CD4-positive, alpha-beta T cell treated with Interleukin-4 for 4 hours (primary cell): ENCODE measurements at places on chromosomes 1 and 21.

DNA sequence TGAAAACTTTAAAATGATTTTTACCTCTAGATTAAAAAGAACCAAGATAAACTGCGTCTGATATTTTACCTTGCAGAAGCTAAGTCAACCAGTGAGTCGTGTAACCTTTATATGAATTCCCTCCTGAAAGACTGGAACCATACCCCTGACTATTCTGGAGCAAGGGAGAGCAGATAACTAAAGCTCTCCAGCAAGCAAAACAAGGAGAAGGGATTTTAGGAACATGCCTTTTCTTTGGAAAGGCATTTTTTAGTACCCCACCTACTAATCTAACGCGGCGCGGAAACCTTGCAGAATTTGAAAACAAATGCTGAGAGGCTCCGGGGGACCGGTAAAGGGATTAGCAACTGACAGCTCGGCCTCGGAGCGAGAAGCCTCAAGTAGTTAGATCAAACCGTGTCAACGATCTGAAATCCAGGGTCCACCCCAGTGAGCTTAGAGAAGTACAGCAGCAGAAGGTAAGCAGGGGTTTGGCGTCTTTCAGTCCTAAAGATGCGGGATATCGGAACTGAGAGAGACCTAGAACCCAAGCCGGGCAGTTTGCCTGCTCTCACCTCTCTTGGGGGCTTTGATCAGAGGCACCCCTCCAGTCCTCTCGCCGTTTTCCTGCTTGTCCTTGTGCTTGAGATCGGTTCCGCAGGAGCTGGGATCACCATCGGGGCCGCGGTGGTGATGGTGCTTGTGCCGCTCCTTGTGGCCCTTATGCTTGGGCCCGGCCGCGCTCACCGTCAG is 954 bp downstream of the RSBN1 start:
- DNase-seq, result peak; percentile 13

DNA sequence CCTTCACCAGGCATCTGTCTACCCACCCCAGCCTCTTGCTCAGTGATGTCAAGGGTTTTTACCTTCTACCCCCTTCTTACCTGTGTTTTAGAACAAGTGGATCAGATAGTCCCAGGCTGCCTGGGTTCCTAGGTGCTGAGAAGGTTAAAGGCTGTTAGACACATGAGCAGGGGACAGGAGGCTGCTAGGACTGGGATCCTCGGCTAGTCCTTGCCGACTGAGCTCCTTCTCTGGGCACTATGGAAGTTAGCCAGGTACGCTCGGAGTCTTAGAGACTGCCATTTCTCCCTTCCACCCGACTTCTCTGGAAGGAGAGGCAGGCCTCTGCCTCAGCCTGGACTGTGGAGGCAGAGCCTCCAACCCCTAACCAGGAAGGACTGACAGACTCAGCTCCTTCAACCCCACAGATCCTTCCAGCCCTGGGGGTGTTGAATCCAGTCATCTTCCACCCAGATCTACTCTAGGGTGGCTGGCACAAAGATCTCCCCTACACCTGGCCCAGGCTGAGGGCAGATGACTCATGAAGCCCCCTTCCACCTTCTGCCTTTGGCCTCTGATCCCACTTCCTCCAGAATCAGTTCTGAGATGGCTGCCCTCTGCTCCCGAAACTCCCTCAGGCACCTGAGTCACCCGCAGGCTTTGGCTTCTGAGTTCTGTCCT is at the start of gene DYNLT4:
Gene DYNLT4, minus strand, starts transcription at position 648 of the 660 bp plus-strand sequence. CDS start 683 bp downstream, outside the sequence.
- no peak for DNase-seq

GRCh38 chr1:229087339-229087738 is 183.6 kb upstream of the RAB4A start:
- DNase-seq, result no peak

GRCh38 chr1:154419620-154420571 is 14.8 kb downstream of the IL6R start:
- peak; percentile 69 for DNase-seq

DNA sequence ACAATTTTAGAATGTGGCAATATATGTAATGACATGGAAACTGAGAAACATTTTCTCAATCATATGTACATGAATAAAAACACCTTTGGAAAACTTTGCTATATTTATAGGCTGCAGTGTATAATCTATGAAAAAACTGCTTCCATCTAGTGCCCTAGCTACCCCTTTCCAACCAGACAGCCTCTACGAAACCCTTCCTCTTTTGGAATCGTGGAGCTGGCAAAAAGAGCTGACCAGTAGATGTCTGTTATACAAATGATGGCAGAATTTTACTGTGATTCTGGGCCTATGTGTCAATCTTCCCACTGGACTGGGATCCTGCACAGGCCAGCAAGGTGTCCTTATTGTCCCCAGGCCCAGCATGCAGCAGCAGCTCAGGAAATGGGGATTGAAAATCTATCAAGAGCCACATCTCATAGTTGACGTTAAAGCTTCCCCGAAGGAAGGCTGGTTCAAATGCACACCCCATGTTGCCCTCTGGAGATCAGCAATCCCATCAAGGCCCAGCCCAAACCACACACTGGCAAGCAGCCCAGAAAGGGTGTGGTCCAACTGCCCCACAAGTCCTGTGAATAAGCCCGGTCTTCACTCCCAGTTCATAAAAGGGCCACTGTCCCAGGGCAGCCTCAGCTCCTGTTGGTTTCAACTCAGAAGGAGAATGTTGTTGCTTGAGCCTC is 8.8 kb upstream of the FAM20B start:
- DNase-seq, result no peak

GRCh38 chr1:204081791-204082513 is 9.0 kb downstream of the SOX13 start:
- DNase-seq, result no peak

GRCh38 chr1:213687832-213688231 is 299.9 kb upstream of the PROX1 start:
- no peak for DNase-seq

- no peak for DNase-seq
Measured at GRCh38 chr1:16130827-16131226, 25.0 kb downstream of the EPHA2 start.

DNA sequence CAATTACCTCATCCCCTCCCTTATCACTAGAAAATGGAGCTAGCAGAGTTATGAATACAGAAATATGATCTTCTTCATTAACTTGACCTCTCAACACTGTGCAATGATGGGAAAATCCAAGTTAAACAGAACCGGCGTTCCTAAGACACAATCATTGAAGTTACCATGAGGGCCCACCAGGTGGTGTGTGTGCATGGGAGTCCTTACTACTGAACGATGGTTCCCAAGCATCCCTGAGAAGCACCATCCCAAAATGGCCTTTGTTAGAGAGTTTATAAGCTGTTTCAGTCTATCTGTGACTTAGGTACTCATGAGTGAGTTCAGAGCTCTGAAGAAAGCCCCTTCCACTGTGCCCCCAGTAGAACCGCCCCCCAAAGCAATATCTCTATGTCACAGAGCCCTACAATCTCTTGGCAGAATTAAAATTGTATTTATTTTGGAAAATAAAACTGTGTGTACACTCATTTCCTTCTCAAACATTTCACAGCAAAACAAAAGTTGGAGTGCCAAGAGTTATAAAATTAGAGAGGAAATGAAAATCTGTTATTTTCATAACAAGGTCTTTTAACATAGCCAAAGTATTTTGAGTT is 56.8 kb downstream of the PLD5 start:
- DNase-seq, result no peak
